ENCODE measurements at places on chromosomes 6 and 20.

DNA sequence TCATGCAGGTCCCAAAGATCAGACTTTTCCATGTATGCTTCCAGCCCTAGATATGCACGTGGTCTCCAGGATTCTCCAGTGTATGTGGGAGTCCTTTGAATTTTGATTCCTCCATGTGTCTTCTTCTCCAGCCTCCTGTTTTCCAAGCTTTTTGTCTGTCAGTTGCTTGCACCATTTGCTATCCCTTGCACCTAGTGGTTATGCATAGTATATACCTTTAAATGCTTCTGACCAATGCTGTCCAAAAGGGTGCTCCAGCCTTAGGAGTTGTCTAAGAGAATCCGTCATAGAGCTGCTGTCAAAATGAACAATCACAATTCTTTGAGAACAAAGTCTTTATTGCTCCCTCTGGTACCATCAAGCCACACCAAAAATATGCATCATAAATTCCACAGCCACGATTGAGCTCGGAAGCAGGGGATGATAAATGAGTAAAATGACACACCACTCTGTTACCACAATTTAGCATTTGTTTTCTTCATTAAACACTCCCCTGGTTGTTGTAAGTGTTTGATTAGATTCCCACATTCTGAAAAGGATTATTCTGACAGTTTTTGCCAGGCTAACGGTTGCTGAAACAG is 706.2 kb upstream of the GJE1 start:
- no peak for DNase-seq

- DNase-seq: no peak
These were observed 78.5 kb downstream of the TMEM242 start for GRCh38 chr6:157244780-157245179.

DNA sequence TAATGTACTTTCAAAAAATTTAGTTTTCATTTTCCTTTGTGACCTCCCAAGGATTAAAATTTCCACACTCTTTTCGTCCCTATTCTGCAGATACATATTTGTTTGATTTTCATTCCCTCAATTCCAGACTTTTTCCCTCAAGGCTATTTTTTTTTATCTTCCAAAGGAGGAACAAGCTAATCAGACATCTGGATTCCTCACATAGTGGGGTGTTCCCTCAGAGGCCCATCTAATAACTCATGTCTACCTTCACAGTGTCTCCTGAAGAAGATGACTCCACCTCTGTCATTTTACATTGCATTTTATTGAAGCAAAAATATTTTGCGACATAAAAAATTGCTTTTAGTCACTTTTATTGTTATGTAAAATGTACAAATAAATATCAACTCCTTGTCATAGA is 122.2 kb downstream of the RFPL4B start:
- DNase-seq: no peak

DNA sequence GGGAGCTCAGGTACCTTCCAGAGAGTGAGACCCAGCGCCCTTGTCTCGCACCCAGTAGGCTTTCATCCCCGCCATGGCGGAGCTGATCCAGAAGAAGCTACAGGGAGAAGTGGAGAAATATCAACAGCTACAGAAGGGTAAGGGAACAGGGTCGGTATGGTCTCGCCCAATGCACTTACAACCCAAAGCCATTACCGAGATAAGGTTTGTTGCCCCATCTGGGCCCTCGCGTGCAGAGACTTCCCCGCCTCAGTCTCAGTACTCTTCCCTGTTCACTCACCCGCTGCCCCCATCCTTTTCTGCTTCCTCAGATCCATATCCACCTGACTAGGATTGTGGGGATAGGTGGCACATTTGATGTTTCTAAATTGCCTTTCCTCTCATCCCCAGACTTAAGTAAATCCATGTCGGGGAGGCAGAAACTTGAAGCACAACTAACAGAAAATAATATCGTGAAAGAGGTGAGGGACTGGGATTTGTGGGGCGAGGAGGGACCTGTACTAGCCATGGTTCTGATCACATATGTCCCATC is 449 bp downstream of the PFDN6 start:
- no peak for DNase-seq

DNA sequence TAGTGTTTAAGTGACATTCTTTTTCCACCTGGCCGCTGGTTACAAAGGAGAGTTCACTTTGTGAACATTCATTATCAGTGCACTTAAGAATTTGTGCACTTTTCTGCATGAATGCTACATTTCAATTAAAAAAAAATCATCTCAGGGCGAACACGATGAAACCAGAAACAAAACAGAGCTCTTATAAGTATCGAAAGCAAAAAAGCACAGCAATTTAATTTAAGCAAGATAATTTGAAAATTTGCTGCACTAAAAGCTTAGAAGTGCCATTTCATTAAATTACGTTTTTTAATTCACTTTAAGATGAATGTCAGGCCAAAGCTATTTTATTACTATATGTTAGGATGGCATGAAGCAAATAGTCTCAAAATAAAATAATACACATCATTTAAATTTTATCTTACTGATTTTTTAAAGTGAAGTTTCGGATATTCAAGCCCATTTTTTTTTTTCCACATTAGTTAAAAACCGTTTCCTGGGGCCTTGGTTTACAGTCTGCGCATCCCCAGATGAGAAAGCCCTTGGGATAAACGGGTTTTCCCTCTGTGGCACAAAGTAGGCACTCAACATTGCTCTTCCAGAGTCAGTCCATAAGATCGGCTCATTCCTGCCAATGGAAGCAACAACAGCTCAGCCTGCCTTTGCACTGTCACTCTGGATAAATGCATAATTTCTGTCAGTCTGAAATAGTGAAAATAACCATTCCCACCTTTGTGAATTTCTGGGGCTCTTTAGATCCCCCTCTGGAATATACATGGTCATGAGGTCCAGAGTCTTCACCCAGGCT is 80.1 kb downstream of the FYN start:
- DNase-seq: no peak

GRCh38 chr20:33062105-33062824 is 8.6 kb downstream of the BPIFB3 start:
- DNase-seq: no peak

- no peak for DNase-seq
These were observed 236.5 kb downstream of the GMPR start for GRCh38 chr6:16474772-16475493.

- no peak for DNase-seq
These were observed 7.1 kb downstream of the PLEKHG1 start for GRCh38 chr6:150606647-150607328.

DNA sequence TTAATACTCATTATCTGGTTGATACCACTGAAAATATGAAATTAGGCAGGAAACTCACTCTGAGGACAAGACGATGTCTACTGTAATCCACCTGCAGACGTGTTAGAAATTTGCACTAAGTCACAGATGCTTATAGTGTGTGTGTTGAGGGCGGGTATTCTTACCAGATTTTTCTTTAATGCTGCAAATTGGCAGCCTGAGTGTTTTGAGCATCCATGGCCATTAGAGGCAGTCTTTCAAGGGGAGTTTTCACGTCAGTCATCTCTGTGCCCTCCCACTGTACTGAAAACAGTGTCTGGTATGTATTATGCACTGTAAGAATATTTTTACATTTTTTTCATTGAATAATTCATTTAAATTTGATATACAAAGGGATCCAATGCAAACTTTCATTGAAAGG is 266.5 kb upstream of the QKI start:
- no peak for DNase-seq

DNA sequence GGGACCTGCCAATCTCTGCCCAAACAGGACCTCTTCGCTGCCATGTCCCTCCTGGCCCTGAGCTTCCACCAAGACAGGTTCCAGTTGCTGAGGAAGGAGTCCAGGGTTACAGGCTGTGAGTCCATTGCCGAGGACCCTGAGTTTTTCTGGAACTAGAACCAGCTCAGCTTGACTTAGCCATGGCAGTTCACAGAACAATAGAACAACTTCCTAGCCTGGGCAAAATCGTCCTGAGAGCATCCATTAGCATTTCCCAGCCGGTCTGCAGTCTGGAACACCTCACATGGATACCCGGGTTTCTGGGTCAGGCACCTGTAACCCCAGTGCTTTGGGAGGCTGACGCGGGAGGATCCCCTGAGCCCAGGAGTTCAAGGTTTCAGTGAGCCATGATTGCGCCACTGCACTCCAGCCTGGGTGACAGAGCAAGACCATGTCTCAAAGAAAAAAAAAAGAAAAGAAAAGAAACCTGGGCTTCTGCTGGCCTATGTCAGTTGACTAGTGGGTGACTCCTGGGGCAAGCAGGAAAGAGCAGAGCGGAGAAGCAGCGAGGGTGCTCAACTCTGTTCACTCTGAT is 90.3 kb downstream of the TCP11 start:
- DNase-seq: no peak

DNA sequence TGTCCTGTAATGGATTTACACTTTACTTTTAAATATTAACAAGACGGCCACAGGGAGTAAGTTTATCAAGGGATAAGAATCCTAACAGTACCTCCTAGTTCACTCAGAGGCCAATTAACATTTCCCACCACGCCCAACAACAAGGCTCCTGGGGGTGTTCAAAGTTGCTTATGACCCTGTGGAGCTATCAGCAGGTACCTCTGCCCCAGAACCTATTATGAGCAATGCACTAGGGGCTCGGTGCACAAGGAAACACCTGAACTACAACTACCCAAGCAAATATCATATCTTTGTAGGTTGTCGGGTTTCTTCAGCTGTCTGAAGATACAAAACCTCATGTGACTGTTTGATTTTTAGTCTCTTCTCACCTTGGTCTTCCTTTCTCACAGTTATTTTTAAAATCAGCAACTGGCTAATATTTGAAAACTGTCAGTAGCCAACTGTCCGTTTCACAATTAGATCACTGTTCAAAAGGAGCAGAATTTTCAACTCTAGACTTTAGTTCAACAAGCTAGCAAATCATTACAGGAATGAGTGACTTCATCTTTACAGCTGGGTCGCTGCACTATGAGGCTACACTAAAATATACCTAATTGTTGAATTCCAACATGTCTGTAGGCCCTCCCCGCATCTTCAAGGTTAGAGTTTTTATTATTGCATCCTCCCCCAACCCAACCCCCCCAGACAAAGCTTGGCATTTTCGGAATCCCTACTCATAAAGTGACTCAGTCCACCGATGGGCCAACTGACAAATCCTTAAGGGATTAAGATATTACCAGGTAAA is 38.1 kb downstream of the B4GALT5 start:
- no peak for DNase-seq

DNA sequence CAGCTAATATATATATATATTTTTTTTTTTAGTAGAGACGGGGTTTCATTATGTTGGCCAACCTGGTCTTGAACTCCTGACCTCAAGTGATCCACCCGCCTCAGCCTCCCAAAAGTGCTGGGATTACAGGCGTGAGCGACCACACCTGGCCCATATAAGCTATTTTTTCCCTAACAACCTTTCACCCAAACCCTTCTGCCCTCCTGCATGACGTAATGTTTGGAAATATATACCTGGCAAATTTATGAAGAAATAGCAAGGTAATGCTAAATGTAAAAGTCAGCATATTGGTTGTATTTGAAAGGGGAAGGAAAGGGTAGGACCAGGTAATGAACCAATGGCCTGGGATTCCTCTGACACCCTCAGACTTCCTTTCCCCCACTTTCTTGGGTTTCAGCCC is 325.5 kb upstream of the ARID1B start:
- DNase-seq: no peak

- DNase-seq: no peak
These were observed 155.3 kb downstream of the DHX35 start for GRCh38 chr20:39117491-39117890.

DNA sequence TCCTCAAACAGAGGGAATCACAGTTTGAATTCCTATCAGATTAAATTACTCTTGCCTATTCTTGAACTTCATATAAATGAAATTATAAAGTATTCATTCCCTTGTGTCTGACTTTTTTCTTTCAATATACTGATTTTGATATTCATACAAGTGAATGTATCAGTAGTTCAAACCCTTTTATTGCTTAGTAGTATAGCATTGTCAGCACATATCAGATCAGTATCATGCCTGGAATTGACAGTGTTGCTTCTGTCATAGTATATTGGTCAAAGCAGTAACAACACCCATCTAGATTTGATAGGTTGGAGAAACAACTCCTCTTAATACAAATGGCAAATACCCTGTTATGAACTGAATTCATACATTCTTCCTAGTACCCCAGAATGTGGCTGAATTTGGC is 89.1 kb upstream of the SLC35F1 start:
- DNase-seq: no peak
